ENCODE measurements at places on chromosomes 5 and 9.
A peak's percentile ranks its signal among the peaks of the same experiment; 100 is the strongest.

DNA sequence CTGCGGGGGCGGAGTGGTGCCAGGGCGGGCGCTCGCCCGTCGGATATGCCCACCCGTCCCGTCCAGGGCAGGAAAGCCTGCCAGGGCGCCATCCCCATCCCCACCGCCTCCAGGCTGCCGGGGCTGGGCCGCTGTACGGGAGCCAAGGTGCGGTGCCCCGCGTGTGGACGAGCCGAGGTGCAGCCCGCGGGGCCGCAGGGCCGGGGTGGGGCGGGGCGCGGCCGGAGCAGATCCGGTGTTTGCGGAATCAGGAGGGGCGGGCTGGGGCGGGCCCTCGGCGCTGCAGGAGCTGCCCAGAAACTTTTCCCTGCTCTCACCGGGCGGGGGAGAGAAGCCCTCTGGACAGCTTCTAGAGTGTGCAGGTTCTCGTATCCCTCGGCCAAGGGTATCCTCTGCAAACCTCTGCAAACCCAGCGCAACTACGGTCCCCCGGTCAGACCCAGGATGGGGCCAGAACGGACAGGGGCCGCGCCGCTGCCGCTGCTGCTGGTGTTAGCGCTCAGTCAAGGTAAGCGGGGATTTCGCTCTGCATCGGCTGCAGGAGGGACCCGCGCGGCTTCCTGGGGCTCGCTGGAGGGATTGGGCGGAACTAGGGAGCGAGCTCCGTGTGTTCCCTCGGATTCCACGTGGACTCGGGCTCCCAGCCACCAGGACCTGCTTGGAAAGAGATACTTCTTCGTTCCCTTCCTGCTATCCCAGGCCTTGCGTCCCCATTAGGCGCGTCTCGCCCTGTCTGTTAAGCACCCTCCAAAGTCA, at the start of gene ITGA2:
TSS of gene ITGA2 (plus strand) at position 328 of the 756 bp plus-strand sequence. CDS start at position 445, 117 bp downstream.
- DNase-seq = peak; percentile 11

DNA sequence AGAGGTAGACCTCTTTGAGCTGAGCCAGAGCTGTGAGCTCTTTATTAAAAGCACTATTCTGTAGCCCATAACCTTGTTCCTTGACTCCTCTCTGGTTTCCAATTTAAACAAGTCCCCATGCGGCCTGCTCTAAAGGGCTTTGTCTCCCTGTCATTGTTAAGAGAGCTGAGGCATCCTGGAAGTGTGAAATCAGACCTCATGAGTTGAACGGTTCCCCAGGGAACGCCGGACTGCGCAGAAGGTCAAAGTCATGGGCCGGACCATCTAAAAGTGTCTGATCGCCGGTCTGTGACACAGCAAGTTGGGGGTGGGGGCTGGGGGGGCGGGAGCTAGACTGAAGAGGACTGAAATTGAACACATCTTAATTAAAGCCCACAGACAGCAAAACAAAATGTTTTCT, 265.8 kb downstream of the SLF1 start:
- DNase-seq = no peak

DNA sequence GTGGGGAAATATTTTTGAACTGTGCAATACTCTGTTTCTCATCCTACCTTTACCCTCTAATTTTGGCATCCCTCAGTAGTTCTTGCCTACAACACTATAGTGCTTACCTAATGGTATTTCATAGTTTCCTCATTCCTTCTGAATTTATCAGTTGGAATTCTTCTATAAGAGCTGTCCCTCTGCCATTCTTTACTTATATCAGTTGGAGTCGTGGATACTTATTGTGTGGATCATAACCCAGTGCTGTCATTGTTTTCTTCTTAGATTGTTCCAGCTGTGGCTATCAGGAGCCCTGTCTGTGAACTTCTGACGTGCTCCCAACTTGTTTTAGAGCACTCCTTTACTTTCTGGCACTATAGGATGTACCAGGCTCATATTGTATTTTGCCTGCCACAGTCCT, 146.1 kb upstream of the OTULINL start:
- no peak for DNase-seq

DNA sequence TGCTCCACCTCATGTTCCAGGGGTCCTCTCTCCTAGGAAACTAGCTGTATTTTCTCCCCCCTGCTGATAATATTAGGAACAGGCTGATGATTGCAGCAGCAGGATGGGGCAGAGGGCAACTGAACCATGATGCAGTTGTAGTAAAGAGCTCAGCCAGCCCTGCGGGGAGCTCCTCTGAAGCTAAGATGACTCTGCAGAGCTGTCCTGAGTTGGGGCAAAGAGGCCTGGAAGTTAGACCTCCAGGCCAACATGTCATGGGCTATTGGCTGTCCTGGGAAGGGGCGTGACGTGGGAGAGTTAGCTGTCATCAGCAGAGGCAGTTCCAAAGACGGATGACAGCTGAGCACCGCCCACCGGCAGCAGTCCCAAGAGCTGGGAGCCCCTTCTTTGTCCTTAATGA, 6.6 kb upstream of the FBP1 start:
- no peak for DNase-seq

GRCh38 chr9:131578731-131579504, 33.6 kb downstream of the PRRT1B start:
- no peak for DNase-seq

DNA sequence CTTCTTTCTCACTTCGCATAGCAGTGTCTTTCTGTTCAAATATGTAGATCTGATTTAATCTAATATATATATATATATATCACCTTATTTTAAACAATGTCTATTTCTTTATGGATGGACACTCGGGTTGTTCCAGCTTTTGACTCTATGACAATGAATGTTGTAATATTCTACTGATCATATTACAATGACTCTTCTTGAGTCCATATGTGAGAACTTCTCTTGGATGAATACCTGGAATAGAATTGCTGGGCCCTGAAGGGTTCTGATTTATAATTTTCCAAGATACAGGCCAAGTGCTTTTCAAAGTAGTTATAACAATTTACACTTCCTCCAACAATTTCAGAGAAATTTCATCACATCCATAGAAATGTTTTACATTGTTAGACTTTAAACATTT, 28.8 kb downstream of the NTRK2 start:
- no peak for DNase-seq

DNA sequence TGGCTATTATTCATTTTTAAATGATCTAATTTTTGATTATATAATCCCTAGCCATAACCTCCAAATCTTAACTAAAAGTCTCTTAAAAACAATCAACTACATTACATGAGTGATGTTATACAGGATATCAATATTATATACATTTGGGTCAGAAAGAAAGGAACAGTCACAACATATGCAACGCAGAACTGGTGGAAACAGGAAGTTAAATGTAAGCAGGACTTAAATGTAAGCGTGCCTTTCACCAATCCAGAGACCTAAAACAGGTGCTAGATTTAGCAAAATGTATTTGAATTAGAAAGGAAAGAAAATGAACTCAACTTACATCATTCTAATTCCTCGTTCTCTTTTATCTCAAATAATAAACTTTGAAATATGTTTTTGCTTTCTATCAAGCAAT, 738.5 kb downstream of the PTPRD start:
- no peak for DNase-seq

GRCh38 chr5:136028782-136029742, at the start of gene TGFBI:
TSS of gene TGFBI (plus strand) at chr5:136028988. CDS start at chr5:136029056, 68 bp downstream.
- DNase-seq = peak; percentile 21

GRCh38 chr9:105069696-105070095, 141.7 kb upstream of the ABCA1 start:
- no peak for DNase-seq

- no peak for DNase-seq
Measured at GRCh38 chr5:1068204-1068894, 43.5 kb downstream of the SLC12A7 start.

DNA sequence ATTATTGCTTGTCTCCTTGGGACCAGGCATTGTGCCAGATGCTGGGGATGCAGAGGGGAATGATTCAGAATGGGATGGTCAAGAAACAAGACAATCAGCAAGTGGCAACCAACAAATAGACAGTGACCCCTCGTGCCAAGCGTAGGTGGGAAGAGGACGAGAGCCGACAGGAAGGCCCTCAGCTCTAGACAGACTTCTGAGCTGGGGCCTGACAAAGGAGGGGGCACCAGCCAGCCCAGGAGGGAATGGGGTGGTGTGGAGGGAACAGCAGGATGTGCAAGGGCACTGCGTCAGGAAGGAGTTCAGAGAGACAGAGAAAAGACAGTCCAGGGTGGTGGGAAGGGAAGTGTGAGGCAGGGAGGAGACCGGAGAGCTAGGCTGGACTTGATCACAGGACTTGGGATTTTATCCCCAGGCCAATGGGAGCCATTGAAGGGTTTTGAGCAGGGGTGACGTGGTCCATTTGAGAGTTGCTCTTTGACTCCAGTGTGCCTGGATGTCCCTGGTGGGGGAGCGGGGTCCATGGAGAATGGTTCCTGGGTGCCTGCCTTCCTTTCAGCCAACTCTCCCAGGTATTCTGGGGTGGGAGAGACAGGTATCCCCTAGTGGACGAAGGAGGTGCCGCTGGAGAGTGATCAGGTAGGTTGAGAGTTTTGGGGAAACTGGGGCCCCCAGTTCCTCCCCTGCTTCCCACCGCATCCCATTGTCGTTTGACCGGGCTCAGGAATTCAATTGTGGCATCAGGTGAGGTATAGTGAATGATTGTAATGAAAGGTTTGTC, 79.3 kb upstream of the ZNF618 start:
- DNase-seq = no peak

DNA sequence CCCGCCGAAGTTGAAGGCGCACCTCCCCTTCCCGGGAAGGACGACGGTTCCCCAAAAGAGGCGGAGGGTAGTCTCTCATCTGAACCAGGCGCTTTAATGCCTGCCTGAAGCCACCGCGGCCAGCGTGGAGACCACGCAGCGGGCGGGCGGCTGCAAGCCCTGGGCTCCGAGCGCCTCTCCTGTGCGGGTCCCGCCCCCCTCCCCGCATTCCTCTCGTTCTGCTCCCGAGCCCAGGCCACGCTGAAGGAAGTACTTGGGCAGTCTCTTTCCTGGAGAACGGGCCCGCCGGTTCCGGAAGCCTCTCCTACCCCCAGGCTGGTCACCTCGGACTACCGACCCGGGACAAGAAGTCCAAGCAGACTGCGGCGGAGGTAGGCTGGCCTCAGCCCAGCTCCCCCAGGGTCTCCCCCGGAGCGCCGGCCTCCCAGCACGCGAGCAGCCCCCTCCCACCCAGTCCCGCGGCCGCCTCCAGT, 571 bp downstream of the PPIC start:
- DNase-seq = peak; percentile 22

DNA sequence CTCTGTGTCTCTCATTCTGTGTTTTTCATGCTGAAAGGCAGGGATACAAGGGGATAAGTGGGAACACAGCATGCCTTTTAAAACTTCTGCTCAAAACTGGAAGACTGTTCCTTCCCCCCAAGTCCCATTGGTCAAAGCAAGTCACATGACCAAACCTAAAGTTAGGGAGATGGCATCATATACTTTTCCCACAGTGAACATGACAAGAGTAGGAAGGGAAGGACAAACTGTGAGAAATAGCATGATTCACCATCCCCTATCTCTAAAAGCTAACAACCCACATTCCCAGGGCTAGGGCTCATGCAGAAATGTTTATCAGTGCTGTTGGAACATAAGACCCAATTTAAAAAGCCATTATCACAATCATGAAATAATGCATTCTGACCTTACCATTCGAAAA, 24.2 kb upstream of the SHISAL2B start:
- DNase-seq = no peak

GRCh38 chr5:179759581-179760551, 27.2 kb downstream of the MAML1 start:
- peak; percentile 45 for DNase-seq

DNA sequence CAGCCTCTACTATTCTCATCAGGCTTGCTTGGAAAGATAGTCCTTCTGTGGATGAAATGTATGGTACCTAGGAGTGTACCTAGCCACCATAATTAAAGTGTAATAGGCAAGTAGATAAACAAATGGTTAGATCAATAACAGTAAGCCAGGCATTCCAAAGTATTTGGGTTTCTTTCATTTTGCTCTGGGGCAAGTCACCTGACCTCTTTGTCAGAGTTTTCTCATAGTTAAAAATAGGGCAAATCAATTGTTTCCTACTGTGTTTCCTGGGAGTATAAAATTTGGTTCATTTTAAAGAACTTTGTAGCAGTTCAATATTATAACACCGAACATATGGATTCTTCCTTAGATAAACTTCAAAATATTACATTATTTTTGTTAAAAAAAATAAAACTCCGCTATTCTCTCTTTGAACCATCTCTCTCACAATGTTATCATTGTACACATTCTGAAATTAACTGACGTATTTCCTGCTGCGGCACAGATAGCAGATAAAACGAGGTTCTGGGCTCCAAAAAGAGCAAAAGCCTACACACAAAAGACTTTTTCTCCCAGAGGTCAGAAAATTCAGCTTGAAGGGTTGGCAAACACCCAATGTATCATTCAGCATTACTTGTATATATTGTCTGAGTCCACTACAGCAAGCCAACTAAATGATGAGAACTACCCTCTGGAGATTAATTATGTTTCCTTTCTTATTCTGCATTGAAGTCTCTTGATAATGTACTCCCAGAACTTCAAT, 267.9 kb downstream of the COX7C start:
- DNase-seq = no peak

- no peak for DNase-seq
Measured at GRCh38 chr9:121887553-121888437, 205.3 kb downstream of the TTLL11 start.

DNA sequence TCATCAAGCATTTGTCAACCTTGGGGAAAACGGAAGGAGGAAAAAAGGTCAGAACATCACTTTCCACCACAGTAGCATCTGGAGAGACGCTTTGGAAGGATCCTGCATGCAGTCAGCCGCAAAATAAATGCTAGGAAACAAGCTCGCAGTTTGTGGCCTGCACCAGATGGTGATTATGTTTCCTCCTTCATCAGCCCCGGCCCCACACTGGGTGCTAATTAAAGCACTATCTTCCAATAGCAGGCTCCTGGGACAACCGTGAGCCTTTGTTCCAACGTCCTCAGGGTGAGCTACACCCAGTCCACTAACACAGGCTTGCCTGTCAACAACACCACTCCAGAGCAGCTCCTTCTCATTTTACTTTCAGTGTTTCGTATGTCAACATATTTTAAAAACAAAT, 64.0 kb downstream of the RNF130 start:
- DNase-seq = no peak

DNA sequence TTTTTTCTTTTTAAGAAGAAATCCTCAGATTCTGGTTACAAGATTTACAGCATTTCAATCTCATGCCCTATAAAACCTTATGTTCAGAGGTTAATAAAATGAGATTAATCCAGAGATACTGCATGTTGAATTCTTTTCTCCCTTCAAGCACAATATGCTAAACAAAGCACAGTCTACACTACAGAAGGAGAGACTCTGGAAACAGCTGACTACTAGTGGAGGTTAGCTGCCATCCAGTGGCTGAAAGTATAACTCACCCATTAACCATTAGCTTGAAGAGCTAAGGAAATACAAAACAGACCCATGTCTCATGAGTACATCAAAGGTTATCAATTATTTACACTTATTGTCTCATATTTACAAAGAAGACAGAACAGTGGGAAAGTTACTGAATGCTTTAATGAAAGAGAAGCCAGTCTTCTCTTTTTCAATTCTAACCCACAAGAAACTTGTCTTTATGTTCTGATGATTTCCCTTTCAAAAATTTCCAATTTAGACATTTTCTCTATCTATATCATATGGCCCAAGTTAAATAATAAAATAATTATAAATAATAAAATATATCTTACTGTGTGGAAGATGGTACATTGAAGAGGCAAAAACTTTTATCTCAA, 12.7 kb upstream of the DNAH5 start:
- DNase-seq = peak; percentile 96

Data from NCI-H510A treated with DMSO at 0.1 percent for 48 hours (cell line).